Activated T-helper 1 cell treated with anti-CD3 and anti-CD28 coated beads, Interleukin-2, amount 50 U/mL, for 16 hours (primary cell): ENCODE measurements at places on chromosomes 6 and 20.

DNA sequence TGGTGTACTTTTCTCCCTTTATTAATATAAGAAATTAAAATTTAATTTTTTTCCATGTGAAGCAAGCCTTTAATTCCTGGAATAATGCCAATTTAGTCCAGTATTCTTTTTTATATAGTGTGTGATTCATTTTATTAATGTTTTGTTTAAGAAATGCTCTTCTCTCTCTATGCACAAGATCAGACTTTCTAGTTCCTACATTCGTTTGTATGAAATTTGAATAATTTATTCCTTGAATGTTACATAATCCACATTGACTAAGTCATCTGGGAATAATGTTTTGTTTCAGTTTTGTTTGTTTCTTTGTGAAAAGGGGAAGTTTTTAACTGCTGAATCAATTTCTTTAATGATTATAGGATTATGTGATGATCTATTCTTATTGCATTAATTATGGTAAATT lies 181.4 kb upstream of the ID4 start:
- no peak for DNase-seq

GRCh38 chr20:57831326-57831992 lies 121.6 kb upstream of the PMEPA1 start:
- DNase-seq: no peak

DNA sequence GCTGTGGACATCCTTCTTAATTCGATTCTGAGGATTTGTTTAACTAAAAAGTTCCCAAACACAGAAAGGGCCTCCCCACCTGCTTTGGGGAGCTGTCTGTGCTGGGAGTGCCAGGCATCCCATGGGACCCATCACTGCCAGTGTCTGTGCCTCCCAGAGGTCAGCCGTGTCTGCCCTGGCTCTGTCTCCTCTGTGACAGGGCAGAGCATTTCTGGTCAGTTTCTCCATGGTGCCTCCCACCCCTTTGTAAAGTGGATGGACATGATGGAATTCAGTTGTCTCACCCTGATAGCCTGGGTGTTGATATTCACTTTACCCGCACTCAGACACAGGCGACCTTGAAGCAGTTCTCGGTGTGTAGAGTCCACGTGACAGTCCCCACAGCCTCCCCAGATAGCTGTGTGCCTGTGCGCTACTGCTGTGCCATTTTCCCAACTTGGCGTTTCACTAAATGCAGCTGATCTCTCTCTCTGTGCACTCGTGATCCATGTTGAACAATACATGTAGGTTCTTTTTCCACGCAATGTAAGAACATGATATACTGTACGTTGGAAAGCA lies 70.5 kb downstream of the CDS2 start:
- DNase-seq: no peak

DNA sequence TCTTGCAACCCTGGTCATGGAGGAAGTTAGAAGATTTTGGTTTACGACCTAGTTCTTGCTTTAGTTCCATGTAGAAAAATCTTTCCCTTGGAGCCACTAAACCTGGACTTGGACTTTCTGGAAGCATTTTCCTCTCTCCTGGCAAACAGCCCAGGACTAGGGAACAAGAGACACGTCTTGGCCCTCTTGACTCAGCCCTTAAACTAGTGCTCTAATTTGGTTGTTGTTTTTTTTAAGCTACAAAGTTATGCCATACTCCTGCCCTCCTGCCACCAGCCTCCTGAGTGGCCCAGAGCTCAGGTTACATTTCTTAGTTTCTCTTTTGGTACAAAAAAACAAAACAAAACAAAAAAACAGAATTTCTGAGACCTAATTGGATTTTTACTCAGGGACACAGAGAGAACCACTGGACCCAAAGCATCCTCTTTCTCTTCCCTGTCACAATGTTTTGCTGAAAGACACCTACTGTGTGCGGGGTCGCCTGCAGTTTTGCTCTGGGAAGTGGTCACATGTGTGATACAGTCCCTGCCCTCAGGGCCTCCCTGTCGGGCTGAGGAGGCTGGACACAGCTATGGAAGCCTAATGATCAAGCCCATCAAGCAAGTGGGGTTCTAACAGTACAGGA lies 32.3 kb upstream of the SCUBE3 start:
- DNase-seq: no peak

- no peak for DNase-seq
These were observed 112.1 kb downstream of the DLL1 start for GRCh38 chr6:170178561-170179477.

DNA sequence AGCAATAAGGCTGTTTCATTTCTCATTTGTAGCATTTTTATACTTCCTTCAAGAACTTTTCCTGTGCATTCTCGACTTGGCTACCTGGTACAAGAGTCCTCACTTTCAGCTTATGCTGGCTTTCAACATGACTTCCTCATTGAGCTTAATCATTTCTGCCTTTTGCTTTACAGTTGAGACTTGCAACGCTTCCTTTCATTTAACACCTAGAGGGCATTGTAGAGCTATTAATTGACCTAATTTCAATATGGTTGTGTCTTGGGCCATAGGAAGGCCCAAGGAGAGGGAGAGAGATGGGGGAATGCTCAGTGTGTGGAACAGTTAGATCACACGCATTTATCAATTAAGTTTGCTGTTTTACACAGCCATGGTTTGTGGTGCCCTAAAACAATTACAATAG lies 37.2 kb downstream of the SLC22A2 start:
- DNase-seq: no peak

- no peak for DNase-seq
These were observed 6.7 kb downstream of the TCEA2 start for GRCh38 chr20:64069614-64070243.

DNA sequence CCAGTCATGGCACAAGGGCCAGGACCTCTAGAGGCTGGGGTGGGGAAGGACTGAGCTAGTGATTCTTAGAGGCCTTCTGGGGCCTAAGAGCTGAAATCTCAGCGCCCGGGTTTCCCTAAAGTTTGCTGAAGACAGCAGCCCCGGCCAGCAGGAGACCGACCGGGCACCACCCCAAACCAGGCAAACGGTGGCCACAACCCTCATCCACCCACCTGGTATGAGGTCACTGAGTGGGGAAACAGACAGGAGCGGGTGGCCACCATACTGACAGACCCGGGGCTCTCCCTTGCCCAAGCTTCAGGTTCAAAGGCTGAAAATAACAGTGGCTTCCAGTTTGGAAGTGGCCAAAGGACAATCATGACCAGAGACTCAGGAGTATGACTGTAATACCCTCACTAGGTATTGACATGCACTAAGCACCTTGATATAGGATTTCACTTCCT lies 35.0 kb upstream of the ID1 start:
- DNase-seq: no peak

DNA sequence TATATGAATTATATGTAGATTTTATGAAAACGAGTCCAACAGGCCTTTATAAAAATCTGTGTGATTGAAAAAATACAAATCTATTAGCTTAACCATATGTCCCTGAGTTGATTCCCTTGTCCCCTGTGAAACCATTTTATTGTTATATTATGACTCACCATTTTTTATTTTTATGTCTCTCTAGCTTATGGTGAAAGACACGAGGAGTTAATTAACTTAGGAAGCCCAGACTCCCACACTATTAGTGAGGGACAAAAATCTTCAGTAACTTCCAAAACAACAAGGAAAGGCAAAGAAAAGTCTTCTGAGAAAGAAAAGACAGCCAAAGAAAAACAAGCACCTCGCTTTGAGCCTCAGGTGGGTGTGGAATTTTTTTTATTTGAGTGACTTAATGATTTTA lies 183.1 kb downstream of the ADGB start:
- no peak for DNase-seq

- DNase-seq: no peak
These were observed 5.7 kb downstream of the PDE10A start for GRCh38 chr6:165657325-165657680.

GRCh38 chr6:72424476-72424875 lies 197.4 kb upstream of the KCNQ5 start:
- no peak for DNase-seq

- DNase-seq: no peak
These were observed 2.9 kb downstream of the RAB32 start for GRCh38 chr6:146546443-146547043.

DNA sequence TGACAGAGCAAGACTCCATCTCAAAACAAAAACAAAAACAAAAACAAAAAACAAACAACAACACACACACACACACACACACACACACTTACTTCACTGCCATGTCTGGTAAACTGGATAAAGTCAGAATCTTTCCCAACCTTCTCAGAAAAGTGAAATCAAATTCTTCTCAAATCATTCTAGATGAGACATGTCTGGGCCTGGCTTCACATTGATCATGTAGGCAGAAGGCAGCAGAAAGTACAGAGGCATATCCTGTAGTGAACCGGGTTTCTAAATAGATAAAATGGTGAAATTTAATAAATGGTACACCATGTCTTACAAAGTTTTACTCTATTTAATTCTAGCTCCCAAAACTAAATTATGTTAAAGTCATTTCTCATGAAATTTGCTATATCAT lies 14.9 kb upstream of the MRS2 start:
- no peak for DNase-seq
